Astrocyte of the spinal cord (primary cell): ENCODE measurements at places on chromosomes 5 and 9.

GRCh38 chr9:99595796-99596195 lies 225.9 kb upstream of the NR4A3 start:
- no peak for DNase-seq

- DNase-seq: peak; percentile 51
These were observed 116.2 kb downstream of the PRELID2 start for GRCh38 chr5:145718956-145719355.

DNA sequence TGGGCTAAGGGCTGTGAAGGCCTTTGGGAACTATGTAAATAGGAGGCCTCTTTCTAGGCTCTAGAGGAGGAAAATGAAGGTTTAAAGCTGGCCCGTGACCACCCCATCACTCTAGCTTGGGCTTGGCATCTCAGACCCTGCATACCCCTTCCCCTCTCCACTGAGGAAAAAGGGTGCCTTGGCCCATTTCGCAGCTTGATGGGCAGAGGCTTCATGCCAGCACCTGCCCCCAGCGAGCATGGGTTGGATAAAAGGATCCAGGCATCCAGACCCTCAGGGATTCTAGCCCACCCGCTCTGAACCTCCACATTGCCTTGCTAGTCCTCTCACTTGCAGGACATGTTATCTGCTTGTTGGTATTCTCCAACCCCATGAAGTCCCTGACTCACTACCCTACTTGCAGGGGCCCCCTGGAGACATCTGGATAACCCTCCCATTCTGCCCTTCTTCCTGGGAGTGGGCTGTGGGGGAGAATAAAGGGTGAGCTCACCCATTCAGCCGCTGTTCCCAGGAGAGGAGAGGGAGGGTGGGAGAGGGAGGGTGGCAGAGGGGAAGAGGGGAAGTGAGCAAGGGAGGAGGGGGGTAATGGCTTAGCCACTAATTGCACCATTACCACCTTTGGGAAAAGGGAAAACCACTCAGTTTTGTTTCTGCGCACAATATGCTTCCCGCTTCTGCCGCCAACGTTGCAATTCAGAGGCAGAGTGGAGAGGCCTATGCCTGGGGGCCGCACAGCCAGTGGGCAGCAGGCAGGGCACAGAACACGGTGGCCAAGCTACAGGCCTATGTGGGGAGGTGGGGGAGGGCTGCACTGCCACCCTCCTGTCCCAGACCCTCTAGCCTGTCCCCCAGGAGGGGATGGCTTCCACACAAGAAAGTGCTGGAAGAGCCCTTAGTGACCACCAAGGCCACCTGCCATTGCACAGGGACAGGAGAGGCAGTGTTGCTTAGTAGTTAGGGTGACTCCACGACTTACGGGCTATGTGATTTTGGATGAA lies 2.1 kb upstream of the CAMK2A start:
- peak; percentile 20 for DNase-seq

GRCh38 chr9:69136779-69137178 lies 37.3 kb upstream of the TJP2 start:
- DNase-seq: no peak

DNA sequence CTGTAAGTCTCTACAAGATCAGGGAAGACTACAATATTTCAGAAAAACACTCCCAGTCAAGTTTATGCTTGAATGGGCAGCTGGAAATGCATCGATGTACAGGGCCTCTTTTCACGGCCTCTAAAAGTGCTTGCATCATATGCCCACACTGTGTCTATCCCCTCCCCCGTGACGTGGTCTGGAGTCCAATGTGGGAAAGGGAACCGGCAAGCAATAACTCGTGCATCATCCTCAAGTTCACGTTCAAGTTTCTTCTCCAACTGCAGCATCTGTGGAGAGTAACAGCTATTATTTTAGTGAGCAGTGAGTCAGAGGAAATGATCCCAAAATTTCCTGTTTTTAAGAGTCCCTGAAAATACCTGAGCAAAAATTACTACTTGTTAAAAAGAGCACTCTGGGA lies 22.3 kb downstream of the ATPSCKMT start:
- peak; percentile 83 for DNase-seq

DNA sequence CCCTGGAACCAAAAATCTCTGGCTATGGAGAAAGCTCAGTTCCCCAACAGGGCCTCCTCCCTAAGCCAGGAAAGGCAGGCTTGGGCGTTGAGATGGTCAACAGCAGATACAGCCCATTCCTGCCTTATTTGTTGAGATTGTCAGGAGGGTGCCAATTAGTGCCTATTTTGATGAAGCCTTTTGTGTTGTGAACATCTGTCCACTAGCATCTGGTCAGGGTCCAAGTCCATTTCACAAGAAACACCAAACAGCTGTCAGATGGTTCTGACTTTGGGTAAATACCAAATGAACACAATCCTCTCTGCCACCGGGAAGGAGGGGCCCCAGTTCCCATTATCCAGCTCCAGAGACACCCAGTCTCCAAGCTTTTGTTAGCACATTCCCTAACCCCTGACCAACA lies 19.9 kb downstream of the SEMA6A start:
- no peak for DNase-seq

- no peak for DNase-seq
These were observed 404.8 kb downstream of the MAT2B start for GRCh38 chr5:163910226-163910625.

GRCh38 chr9:123480791-123481190 lies 124.8 kb downstream of the CRB2 start:
- DNase-seq: no peak

- DNase-seq: no peak
These were observed 197.8 kb downstream of the ANXA1 start for GRCh38 chr9:73349476-73349875.

- no peak for DNase-seq
These were observed 85.3 kb downstream of the TTC39B start for GRCh38 chr9:15221746-15222145.

- no peak for DNase-seq
These were observed 103.4 kb upstream of the DMRTA1 start for GRCh38 chr9:22343218-22343611.

DNA sequence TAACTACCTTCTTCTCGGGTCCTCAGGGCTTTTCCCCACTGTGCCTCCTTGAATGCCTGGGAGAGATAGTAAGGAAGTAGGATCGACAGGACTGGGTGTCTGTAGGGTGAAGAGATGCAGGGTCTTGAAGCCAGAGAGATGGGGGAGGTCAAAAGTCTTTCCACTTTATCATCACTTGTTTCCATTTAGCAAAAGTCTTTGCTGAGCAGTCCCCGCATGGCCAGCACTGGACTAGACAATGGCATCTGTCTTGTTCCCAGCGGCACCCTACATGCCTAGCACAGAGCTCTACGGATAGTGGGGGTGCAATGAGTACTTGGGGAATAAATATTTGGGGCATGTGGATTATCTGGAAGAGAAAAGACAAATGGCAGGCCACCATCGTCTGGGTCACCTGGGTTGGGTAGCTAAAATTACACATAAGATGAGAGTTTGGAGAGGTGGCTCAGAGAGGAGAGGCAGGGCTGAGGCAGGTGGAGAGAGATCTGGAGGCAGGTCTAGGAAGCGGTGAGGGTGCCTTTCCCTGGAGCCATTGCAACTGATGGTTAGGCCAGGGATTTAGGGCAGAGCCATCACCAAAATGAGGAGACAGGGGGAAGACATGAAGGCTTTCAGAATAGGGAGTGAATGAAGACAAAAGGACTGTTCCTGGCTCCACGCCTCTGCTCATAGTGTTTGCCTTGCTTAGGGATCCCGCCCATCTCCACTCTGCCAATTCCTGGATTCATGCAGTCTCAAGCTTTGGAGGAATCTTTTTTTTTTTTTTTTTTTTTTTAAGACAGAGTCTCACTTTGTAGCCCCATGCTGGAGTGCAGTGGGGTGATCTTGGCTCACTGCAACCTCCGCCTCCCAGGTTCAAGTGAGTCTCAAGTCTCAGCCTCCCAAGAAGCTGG lies 250.8 kb upstream of the KLF4 start:
- DNase-seq: no peak

DNA sequence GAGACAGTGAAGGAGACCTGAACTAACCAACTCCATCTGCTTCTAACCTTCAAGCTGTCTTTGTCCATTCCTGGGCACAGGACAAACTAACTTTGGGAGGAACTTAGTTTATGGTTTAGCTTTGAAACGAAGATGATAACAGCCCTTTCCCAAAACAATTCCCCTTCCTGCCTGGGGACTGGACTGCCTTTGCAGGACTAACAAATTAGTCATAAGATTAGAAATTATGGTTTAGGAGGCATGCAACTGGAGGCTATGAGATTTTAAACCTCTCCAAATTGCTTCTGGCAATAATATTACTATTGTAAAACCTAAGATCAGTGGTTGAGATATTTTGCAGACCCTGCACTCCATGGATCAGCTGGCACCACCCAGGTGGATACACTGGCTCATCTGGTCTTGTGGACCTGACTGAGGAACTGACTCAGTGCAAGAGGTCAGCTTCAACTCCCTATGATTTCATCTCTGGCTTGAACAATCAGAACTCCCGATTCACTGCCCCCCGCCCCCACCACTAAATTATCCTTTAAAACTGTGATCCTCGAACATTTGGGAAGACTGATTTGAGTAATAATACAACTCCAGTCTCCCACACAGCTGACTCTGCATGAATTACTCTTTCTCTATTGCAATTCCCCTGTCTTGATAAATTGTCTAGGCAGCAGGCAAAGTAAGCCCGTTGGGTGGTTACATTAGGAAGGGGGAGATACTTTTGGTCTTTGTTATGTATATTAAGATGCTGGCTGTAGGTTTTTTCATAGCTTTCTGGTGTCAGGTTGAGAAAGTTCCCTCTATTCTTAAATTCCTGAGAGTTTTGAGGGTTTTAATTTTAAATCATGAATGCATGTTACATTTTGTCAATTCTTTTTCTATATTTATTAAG lies 213.3 kb downstream of the TSSK1B start:
- DNase-seq: no peak

- no peak for DNase-seq
These were observed 1464.7 kb downstream of the EFNA5 start for GRCh38 chr5:106205916-106206571.

GRCh38 chr5:34718516-34718915 lies 62.4 kb downstream of the RAI14 start:
- peak; percentile 45 for DNase-seq
